Stimulated activated CD4-positive, alpha-beta T cell treated with anti-CD3 and anti-CD28 coated beads, Interleukin-15, amount 100 ng/mL, for 1 hour (primary cell): ENCODE measurements at places on chromosomes 3 and 15.

DNA sequence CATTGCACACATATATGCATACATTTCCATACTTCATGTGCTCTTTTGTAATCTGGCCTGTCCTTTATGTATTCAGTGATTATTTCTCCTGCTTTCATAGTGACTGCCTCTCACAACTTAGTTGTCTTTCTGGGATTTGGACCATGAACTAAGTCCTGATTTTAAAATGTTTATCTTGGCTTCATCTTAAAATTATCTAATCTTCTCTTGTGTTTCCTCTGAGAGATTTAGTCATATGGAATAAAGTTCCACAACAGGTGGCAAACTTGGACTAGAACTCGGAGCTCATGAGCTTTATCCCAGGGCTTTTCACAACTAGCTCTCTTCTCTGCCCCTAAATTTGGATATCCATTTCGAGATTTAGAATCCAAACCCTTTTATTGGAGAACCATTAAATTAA, 44.3 kb downstream of the U2SURP start:
- no peak for DNase-seq

GRCh38 chr15:87604857-87605446, 651.6 kb downstream of the NTRK3 start:
- no peak for DNase-seq

GRCh38 chr3:180529778-180530177, 72.2 kb upstream of the TTC14 start:
- DNase-seq, result no peak

- DNase-seq, result no peak
These were observed 50.7 kb downstream of the APBA2 start for GRCh38 chr15:28936481-28936881.

DNA sequence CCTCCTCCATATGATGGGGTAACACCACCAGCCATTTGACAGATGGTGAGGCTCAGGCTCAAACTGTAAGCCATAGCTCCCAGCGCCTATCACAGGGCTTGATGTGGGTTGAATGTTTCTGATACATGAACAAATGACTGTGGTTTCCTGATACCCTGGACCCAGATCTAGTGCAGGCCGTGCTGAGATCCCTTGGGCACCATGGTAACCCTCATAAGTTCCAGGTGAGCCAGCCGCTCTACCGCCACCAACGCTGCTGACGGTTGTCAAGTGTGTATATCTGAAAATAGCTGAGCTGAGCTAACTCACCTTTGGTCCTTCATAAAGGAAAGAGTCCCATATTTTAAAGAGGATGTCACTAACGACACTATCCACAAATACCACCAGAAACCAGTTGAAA, 74.5 kb downstream of the TBC1D2B start:
- no peak for DNase-seq

DNA sequence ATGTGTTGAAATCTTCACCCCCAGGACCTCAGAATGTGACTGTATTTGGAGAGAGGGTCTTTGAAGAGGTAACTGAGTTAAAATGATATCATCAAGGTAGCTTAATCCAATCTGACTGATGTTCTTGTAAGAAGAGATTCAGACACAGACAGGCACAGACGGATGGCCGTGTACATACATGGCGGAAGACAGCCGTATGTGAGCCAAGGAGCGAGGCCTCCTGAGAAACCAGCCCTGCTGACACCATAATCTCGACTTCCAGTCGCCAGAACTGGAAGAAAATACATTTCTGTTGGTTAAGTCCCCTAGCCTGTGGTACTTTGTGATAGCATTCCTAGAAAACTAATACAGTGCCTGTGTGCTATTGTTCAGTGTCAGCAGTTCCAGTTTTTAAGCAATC, 73.6 kb downstream of the APBA2 start:
- no peak for DNase-seq

- DNase-seq, result no peak
These were observed 27.4 kb downstream of the SPESP1 start for GRCh38 chr15:68957696-68958095.

DNA sequence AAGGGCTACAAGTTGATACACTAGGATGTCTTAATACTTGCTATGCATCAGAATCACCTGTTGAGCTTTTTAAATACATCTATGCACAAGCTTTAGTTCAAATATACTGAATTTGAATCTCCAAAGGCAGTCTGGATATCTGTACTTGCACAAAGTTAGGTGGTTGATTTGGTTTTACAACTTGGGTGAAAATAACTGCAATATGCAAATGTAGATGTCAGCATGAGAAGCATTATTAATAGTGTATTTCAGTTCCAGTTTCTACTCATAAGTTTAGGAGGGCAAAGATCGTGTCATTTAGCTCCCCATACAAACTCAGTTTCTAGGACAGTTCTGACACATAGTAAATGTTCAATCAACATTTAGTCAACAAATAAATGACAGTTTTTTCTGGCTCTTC, 25.6 kb downstream of the IQCB1 start:
- DNase-seq, result no peak

DNA sequence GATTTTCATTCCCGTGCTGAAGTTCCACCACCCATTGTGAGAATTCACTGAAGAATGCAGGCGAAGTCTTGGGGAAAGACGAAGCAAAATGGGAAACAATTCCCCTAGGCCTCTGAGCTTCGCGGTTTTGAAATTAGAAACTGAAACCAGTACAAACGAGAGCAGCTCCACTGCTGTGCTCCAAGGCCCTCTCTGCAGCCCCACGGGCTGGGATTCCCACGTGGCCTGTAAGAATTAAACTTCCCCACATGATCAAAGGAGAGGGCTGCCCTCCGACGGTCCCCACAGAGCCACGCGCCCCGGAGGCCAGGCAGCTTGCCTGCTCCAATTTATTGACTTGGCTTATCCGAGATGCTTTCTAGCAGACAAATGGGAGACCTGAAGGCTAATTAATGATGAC, 144.0 kb downstream of the GREM1 start:
- no peak for DNase-seq

DNA sequence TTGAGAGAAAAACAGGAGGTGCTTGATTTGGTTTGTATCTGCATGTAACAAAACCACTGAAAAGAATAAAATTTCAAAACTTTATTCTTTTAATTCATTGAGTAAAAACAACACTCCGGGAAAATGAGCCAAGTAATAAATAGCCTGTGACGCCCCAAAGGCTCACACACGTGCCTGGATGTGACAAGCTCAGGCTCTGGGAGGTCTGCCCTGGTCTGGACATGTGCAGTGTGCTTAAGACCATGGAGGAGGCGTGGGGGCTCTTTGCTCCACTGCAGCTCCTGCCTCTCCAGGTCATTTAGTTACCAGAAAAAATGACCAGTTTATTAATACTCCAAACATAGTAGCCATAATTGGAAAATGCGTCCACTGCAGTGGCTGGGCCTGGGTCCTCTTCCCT, 8.6 kb upstream of the NME9 start:
- no peak for DNase-seq
